Astrocyte of the hippocampus (primary cell): ENCODE measurements at places on chromosomes 6 and 20.
A peak's percentile ranks its signal among the peaks of the same experiment; 100 is the strongest.

DNA sequence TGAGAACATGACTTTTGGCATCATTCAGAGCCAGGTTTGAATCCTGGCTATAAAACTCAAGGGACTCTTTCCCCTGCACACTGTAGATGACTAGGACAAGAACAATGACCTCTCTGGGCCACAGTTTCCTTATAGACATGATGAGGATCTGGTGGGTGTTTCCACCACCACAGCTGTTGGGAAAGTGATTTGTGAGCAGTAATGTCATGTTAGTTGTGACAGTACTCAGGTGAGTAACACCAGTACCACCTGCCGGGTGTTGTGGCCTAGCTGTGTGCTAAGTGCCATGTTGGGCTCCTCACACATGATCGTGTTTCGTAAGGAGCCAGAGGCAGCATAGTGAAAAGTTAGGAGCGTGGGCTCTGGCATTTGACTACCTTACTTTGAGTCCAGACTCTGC is 24.1 kb downstream of the HM13 start:
- DNase-seq, result no peak

GRCh38 chr6:125963817-125964216 is 7.2 kb downstream of the HINT3 start:
- no peak for DNase-seq

DNA sequence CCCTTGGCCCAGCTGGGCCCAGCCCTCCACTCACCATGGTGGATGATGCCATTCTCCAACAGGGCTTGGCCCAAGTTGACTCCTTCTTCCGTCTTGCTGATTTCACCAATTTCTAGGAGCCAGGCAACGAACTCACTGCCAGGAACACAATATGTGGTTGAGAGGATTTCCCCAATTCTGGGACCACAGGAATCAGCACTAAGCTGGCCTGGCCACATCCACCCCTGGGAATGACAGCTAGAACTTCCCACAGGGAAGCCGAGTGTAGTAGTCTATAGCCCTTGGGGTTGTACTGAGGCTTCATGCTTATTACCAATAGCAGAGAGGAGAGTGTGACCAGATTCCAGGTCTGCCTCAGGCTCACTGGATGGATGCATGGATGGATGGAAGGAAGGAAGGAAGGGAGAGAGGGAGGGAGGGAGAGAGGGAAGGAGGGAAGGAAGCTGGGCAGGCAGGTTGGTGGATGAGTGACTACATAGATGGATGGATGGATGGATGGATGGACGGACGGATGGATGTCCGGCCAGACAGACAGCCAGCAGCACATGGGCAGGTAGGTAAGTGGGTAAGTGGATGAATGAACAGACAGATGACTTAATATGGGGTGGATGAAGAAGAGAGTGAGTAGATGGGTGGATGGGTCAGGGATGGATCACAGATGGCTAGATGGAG is 146.5 kb downstream of the PREX1 start:
- peak; percentile 63 for DNase-seq

DNA sequence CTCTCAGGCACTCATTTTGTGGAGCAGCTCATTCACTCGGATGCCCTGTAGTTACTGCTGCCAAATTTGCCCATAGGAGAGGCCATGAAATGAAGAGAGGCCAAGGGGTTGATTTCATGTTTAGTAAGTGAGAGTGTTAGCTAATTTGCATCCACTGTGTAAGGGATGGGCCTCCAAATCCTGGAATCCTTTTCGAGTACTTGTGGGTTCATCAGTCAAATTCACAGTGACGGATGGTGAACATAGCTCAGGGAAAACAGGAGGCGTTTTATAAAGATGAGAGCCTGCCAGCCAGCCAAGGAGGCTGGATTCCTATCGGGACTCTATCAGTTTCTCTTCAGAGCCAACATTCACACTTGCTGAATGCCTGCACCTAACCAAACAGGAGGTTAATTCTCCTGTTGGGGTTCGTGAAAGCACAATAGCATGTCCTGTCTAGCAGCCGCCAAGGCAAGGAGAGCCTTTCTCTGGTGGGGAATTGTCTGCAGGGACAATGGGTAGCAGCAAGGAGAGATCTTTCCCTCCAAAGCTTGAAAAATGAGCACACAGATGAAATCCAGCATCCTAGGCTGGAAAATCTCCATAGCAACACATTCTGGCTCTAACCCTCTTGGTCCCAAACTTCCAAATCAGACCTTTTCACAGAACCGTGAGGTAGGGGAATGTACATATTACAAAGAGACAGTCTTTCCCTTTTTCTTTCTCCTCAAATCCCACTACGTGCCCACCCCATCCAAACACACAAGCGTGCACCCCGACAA is 231.4 kb upstream of the ECI2 start:
- peak; percentile 29 for DNase-seq

- DNase-seq, result no peak
Observed at GRCh38 chr6:146884728-146885127, 286.0 kb downstream of the ADGB start.

DNA sequence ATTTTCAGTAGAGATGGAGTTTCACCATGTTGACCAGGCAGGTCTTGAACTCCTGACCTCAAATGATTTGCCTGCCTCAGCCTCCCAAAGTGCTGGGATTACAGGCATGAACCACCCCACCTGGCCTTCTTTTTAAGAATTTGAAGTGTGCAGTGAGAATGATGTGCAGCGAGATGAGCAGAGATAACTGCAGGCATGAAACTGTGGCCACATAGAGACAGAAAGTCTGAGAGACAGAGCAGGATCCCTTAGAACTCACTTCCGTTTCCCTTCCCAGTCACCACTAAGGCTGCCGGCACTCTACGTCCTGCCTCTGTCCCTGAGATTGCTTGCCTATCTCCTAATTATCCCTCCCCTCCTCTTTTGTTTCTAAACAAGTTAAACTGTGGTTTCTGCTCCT is 27.2 kb downstream of the IL22RA2 start:
- no peak for DNase-seq

GRCh38 chr20:48821261-48821920 is 6.4 kb downstream of the PREX1 start:
- DNase-seq, result no peak

GRCh38 chr20:57657535-57658446 is 37.6 kb upstream of the ZBP1 start:
- DNase-seq, result no peak

- no peak for DNase-seq
Observed at GRCh38 chr20:47962286-47962963, 177.1 kb upstream of the SULF2 start.

- DNase-seq, result no peak
Observed at GRCh38 chr6:162973151-162973872, 245.5 kb downstream of the PACRG start.

- peak; percentile 11 for DNase-seq
Observed at GRCh38 chr6:87196275-87196842, 41.0 kb downstream of the ZNF292 start.

DNA sequence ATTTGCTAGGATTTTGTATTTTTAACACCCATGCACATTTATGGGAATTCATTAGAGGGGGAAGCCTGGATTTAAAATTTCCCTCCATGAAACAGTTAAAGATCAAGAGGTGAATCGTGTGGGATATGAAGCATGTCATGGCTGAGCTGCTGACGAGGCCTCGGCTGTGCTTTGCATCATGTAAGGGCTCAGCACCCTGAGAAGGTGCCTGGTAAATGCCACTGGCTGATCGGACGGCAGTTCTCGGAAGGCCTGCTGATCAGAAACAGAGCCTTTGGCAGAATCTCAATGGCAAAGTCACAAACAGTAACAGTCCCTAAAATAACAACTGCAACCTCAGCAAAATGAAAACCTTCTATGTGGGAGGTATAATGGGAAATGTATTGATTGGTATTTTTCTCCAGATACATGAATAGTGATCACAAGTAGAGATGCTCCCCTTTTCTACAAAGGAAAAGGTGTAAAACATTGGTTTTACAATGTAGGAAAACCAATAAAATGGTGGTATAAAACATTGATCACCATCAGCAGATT is 53.0 kb upstream of the FUCA2 start:
- DNase-seq, result no peak

GRCh38 chr20:51221791-51222408 is 199.0 kb upstream of the KCNG1 start:
- DNase-seq, result no peak

GRCh38 chr6:3744901-3745470 is 6.5 kb downstream of the PXDC1 start:
- no peak for DNase-seq

DNA sequence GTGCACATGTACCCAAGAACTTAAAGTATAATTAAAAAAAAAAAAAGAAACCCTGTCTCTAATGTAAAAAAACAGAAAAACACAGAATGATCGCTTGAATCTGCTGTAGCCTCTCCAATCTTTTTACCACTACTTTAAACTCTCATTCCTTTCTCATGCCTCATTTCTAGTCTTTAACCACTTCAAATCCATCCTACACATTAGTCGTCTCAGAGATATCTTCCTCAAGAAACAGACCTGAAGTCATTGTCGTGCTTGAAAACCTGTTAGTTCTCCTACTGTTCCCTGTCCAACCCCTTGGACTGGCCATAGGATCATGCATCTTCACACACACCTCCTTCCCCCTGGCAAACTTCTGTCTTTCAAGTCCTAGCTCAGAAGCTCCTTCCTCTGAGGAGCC is 112.1 kb upstream of the BCLAF1 start:
- peak; percentile 37 for DNase-seq

- DNase-seq, result no peak
Observed at GRCh38 chr20:3720626-3721025, 8.2 kb upstream of the SIGLEC1 start.

- DNase-seq, result no peak
Observed at GRCh38 chr6:83921315-83921714, 61.8 kb downstream of the CYB5R4 start.

DNA sequence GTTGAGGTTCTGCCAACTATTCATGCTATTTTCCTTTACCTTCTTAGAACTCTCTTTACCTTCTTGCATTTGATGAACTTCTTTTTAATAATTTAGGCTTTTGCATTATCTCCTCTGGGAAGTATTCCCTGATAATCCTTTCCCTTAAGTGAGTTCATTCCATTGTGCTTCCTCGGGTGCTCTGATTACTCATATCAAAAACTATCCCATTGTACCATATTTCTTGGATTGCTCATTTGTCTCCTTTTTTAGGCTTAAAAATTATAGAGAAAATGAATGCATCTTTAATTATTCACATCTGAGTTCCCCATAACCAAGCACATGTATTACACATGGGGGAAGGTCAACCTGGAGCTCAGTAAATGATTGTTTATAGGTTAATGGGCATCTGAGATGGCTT is 2.5 kb downstream of the CALHM4 start:
- peak; percentile 21 for DNase-seq

DNA sequence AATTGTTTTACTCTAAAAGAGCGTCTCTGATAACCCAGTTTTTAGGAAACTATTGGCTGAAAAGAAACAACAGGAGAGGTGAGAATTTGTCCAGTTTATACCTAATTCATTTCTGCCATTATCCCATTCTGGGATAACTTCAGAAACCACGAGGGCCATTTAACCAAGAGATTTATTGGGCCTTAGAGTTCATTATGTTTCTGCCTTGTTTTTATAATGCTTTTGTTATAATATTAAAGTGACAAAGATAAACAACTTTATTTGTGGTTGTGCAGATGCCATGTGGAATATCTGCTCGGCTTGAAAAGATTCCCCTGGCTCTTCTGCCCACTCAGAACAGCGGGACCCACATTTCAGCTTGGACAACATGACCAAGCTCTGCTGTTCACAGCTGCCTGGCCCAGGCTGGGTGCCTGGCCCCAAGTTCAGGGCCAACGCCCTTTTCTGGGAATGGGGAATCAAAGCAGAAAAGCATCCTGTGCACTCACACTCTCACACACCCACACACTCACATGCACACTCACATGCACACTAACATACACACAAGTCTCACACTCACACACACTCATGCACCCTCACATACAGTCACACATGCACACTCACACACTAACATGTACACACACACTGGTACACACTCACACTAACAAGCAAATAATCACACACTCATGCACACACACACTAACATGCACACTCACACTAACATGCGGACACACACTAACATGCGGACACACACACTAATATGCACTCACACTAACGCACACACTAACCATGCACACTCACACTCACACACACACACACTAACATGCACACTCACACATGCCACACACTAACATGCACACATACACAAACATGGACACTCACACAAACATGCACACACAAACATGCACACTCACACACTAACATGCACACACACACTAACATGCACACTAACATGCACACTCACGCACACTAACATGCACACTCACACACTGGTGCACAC is 86.7 kb upstream of the NEDD9 start:
- peak; percentile 13 for DNase-seq

DNA sequence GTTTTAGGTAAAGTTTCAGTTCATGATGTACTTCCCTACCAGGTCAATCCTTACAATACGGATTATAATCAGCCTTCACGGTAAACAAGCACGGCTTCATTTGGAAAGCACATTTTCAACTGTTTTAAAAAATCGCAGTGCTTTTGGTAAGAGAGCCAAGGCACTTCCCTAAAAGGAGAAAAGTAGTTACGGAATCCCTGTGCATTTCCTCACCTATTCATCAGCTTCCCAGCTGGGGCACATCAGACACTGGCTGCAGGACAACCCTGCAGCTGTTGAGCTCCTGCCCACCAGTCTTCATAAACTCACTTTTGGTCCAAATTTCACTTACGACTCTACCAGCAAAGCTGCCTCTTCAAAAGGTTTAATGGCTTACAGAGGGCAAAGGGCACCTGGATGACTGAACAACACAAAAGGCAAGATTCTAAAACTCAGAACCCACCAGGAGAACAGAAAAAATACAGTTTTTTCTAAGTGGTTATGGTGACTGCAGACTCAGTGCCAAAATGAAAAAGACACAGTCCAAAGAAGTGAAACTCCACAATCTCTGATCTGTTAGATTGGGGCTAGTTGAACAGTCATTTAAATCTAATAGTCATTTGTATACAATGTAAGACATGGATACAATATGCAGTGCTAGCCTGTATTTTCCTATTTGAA is 7.5 kb downstream of the SNX5 start:
- peak; percentile 49 for DNase-seq

DNA sequence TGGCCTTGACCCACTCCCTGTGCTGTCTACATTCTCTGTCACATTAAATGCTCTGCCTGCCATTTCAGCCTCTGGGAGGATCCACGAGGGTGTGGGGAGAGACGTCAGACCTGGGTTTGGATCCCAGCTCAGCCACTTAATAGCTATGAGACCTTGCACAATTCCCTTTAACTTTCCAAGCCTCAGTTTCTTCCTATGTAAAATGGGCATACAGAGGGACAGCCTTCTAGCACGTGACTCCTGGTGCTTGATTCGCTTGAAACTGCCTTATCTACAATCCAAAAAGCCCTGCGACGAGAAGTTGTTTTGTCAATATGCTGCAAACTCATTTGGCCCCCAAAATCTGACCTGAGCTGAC is 40.0 kb downstream of the TOX2 start:
- DNase-seq, result no peak
